ENCODE measurements at places on chromosomes 3 and 15.

DNA sequence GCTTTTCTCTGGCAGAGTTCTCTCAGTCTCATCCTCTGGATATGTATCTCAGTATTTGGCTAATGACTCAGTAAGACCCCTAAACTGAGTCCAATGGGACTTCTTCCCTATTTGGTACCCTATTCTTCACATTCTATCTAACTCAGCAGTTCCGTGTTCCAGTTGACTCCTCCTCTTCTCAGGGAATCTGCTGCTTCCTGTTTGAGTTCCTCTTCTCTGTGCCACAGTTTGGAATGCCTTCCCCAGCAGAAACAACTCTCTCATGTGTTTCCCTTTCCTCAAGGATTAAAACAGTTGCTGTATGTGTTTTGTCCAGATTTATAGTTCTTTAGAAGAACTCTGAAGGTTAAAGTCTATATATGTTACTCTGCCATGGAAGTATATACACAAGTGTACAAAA lies 344.0 kb upstream of the RARB start:
- no peak for DNase-seq

GRCh38 chr3:4687167-4687566 lies 194.0 kb downstream of the ITPR1 start:
- DNase-seq, result no peak

GRCh38 chr3:197525706-197526105 lies 30.1 kb downstream of the BDH1 start:
- no peak for DNase-seq

- DNase-seq, result no peak
These were observed 307.8 kb upstream of the AGTR1 start for GRCh38 chr3:148389916-148390315.

DNA sequence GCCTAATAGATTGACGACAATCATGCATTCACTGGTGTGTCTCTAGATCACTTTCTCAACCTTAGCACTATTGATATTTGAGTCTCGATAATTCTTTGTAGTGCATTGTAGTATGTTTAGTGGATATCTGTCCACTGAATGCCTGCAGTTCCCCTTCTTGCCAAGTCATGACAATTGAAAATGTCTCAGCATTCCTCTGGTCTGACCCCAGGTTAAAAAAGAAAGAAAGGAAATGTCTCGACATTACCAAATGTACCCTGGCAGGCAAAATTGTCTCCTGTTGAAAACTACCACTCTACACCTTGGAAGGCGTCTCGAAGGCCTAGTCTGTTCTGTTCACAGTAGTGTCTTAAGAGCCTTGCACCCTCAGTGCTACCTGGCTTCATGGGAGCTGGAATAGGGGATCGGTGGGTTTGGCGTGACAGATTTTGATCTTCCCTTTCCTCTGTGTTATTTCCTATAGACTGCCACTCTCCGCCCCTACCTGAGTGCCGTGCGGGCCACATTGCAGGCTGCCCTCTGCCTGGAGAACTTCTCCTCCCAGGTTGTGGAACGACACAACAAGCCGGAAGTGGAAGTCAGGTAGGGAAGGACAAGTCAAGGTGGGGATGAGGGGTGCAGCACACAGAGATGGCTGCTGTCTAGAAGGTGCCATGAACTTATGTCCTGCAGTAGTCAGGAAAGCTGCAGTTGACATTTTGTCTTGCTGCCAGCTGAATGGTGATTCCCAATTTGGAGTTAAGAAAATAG lies 4.5 kb downstream of the ARPC4 start:
- no peak for DNase-seq

- peak; percentile 20 for DNase-seq
These were observed 111.1 kb upstream of the GBE1 start for GRCh38 chr3:81872566-81872965.

DNA sequence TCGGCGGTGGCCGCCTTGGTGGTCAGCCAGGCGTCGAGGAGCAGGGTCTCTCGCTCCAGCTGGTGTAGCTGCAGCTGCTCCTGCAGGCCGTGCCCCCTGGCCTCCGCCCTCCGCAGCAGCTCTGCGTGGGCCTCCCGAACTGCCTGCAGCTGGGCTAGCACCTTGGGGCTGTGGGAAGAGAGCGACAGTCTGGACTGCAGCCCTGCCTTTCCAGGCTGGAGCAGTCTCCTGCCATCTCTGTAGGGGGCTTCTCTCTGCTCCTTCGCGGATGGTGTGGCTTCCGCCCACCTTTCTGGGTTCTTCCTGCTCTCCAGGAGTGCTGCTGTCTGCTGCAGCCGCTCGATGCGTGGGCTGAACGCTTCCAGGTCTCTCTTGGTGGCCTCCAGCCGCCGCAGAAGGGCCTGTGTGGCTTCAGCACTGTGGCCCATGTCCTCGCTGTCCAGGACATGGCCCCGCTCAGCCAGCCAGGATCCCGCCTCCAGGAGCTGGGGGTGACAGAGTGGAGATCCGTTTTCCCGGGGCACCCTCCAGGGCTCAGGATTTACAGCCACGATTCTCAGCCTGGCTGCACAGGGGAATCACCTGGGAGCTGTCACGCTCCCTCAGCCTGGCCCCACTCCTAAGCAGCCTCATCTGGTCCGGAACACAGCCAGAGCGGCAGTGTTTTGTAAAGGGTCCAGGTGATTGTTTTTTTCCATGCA lies 16.8 kb downstream of the PLA2G4B start:
- DNase-seq, result no peak

DNA sequence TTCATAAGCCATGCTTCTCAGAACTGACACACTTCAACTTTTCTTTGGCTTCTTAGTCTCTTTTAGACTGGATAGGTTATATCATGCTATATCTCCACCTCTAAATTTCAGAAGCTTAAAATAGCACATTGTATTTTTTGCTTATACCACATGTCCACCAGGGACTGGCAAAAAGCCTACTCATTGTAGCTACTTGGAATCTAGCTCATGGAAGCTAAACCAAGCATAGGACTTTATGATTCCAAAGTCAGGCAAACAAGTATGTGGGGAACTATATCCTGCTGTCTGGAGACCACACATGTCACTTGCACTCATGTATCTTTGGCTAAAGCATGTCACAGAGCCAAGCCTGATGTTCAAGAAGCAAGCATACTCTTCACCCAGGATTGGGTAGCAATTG lies 245.0 kb upstream of the RASGRP1 start:
- peak; percentile 10 for DNase-seq

- DNase-seq, result no peak
These were observed at the start of gene DALRD3 for GRCh38 chr3:49017971-49018706. Gene DALRD3 (minus strand): TSS chr3:49018580. CDS start chr3:49018564, 16 bp downstream.

- no peak for DNase-seq
These were observed 260.5 kb downstream of the PYDC2 start for GRCh38 chr3:191721390-191721861.

DNA sequence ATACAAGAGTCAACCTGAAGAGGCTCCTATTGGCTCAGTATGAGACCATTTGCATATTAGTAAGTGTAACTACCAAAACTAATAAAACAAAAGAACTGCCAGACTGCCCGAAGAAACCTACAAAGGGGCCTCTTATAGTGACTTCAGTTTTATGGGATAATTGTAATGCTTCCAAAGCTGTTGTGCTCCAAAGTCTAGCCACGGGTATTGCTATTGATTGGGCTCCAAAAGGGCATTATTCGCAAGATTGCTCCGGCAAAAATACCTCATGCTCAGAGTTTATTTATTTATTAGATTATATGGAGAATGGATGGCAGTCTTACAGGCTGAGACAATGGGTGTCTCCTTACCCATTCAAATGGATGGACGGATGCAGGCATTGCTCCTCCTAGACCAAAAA lies 11.4 kb downstream of the RPL22L1 start:
- no peak for DNase-seq

DNA sequence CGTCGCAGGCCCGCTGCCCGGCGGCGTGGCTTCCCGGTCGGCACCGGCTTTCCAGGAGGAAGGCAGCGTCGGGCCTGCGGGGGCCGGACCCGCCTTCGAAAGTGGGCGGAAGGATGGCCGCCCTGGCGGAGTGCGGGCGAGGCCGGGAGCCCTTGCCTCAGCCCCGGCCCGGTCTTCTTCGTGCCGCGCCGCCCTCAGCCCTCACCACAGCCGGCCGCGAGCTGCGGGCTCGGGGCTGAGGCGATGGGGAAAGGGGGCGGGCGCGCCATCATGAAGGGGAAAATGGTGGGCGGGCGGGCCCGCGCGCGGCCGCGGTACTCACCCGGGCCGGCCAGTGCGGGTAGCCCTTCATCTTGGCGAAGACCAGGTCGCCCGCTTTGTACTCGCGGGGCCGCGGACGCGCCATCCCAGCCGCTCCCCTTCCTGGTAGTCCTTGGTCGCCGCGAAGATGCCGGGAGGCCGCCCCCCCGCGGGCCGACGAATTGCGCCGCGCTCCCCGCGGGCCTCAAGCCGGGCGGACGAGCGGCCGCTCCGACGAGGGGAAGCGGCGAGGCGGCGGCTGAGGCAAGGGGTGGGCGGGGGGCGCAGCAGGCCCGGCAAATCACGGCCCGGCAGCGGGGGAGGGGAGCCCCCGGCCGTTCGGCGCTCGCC lies 489 bp downstream of the HDGFL3 start:
- DNase-seq, result no peak

DNA sequence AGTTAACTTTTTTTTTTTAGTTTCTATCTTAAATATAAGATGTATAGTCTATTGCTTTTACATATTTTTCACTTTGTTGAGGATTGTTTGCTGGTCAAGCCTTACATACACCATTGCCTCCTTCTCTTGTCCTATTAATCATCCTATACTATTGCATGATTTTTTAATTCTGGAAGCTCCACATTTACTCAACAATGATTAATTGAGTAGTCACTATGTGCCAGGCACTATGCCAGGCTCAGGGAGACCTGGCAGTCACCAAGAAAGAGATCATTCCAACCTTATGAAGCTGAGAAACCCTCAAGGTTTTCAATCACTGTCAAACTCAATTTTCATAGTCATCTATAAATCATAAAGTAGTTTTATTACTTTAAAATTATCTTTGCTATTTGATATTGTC lies 626.2 kb downstream of the IGSF11 start:
- no peak for DNase-seq

DNA sequence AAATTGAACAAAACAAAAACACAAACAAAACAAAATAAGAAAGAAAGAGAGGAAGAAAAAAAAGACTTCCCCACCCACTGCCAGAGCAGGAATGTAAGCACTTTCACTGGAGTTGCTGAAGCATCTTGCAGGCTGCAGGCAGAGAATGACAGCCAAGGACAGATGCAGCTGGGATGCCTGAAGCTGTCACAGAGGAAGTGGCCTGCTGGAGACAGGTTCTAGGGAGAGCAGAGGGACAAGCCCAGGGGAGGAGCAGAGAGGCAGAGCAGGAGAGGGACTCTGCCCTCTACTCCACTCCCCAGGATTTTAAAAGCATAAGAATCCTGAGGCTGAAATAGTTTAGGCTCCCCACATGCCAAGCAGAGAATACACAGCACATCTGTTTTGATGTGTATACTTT lies 326.2 kb downstream of the TUSC7 start:
- DNase-seq, result no peak

GRCh38 chr15:99702895-99703602 lies 30.2 kb downstream of the LYSMD4 start:
- DNase-seq, result no peak

- no peak for DNase-seq
These were observed 108.8 kb downstream of the EPHB1 start for GRCh38 chr3:134903837-134904236.

DNA sequence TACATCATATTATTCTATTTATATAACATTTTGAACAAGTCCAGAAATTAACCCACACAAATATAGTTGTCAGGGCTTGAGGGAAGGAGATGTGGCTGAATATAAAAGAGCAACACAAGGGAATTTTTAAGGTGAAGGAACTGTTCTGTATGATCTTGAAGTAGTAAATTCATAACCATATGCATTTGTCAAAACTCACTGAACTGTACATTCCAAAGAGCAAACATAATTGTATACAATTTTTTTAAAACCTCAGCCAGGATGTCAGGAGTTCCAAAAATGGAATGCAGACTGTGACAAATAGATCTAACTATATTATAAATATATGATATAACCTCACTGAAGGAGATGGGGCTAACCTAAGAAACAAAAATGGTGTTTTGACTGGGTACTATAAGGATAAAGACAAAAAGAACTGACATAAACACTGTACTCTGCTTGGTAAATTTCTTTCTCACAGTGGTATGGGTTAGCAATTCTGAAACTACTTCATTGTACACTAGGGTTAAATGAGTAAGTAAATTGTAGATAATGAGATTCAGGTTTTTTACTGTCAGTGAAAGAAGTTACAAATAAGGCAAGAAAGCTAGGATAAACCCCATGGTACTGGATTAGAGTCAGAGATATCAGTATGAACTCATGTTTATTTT lies 14.4 kb downstream of the GOLGB1 start:
- no peak for DNase-seq

- no peak for DNase-seq
These were observed 45.4 kb downstream of the ATP13A4 start for GRCh38 chr3:193509103-193509965.

DNA sequence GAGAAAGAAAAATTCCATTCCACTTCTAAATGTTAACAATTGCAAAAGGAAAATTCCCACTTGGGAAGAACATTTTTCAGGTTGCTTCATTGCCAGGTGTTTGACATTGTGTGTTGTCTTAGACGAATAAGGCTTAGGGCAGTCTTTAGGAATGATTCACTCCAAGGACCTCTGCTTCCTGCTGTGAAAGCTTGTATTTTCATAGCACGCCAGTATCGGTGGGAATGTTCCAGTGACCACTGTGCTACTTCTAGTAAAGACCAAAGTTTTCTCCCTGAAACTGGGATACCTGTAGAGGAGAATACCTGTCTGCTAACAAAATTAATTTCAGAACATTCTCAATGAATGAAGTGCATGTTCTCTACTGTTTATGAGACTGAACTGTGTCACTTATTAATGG lies 64.1 kb downstream of the CDIN1 start:
- DNase-seq, result no peak

- DNase-seq, result peak; percentile 18
These were observed 50.4 kb upstream of the ADCY5 start for GRCh38 chr3:123499322-123499721.

DNA sequence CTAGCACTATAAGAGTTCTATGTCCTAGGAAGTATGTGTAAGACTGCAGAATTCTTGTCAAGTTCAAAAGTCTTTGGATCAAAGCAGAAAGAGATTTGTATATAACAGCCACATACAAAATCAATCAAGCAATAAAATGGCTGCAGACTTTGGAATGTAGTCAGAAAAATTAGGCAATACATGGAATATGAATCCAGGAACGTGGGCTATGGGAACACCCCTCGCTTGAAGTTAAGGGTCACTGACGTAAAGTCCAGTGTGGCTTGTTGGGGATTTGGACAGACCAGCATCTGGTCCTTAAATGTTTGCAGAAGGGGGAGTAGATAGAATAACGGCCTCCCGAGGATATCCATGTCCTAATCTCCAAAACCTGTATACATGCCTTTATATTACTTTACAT lies 178.6 kb downstream of the ADAMTS9 start:
- DNase-seq, result peak; percentile 49

GRCh38 chr3:151351219-151351618 lies 21.9 kb upstream of the P2RY13 start:
- DNase-seq, result no peak

DNA sequence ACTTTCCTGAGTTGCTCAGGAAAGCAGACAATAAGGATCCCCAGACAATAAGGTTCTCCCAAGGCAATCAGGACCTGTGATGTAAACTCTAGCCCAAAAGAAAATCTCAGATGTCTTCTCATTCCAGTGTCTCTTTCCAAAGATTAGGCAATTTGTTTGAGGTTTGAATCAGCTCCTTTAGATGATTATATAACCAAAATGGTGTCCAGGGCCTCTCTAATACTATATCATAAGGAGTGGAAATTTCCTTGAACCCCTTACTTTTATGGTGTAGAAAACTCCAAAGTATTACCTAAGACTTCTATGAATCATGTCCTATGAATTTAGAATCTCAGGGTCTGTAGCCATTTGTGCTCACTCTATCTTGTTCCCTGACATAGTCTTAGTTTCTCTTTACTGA lies 65.9 kb downstream of the GPR176 start:
- DNase-seq, result no peak
